ENCODE measurements at places on chromosomes 16 and 17.
A peak's percentile ranks its signal among the peaks of the same experiment; 100 is the strongest.

DNA sequence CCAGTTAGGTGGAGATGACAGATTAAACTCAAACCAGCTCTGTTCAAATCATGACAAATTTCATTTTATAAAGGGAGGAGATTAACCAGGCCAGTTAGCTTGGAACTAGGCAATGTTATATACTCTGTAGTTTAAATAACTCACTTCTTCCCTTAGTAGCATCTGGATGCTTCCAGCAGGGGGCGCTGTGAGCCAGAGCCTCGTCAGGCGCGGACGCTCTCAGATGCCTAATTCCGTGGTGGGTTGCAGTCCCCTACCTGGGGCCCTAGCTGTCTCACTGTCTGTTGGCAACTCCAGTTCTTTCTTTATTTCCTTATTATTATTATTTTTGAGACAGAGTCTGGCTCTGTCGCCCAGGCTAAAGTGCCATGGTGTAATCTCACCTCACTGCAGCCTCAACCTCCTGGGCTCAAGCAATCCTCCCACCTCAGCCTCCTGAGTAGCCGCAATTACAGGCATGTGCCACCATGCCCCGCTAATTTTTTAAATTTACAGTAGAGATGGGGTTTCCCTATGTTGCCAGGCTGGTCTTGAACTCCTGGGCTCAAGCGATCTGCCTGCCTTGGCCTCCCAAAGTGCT is 17.3 kb upstream of the WFDC1 start:
- DNase-seq = peak; percentile 47

DNA sequence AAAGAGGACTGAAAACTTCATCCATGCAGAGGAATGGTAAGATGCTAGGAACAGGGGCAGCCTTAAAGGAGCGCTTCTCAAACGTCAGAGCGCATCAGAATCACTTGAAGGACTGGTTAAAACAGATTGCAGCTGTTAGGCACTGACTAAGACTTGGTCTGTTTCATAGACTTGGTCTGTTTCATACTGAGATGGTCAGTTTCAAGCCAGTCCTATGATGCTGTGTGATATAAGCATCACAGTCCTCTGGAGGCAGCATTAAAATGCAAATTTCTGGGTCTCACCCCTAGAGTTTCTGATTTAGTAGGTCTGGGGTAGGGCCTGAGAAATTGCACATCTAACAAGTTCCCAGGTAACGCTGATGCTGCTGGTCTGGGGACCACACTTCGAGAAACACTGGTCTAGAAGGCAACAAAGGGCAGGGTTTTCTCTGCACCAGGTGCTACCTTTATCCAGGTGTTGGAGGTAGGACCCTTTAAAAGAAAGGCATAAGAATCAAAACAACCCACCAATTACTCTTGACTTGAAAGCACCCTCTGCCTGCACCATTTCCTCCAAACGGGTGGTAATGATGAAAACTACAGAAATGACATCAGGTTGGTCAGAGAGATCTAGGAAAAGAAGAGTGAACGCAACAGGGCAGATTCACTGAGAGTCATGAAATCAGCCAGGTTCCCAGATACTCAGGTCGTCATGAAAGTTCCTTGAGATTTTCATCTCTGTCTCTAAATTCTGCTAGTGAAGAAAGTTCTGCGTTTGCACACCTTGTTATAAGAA is 95.0 kb upstream of the RCVRN start:
- DNase-seq = no peak

- no peak for DNase-seq
Observed at GRCh38 chr16:46808997-46809396, 22.0 kb downstream of the C16orf87 start.

DNA sequence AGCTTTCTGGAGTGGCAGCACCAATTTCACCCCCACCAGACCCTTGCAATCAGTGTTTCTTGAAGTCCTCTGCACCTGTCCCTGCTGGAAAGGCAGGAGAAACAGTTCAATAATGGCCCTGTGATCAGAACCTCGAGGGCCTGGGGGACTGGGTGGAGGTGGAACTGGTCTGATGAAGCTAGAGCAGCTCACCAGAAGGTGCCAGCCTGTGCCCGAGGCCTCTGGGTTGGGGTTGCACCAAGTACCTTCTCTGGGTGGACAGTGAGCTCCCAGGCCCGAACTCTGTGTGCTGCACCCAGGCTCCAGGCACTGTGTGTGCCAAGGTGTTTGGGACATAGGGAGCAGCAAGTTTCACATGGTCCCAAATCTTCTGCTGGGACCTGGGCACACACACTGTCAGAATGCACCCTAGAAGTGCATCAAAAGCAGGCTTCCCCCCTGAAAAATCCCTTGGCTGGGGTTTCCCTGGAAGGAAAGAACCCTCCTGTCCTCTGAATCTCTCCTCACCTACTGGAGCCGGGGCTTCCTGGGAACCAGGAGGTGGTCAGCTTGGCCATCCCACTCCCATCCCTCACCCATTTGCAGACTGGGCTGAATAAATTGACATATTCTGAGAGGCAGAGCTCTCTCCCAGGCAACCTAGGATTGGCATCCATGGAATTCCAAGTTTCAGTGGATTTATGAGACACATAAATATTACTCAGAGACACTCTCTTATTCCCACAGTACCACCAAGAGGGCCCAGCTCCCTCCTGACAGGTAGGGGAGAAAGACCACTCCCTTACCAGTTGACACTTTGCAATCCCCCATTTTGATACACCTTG is 17.4 kb downstream of the CD300LG start:
- no peak for DNase-seq

GRCh38 chr16:88739977-88740726 is 33.8 kb downstream of the CTU2 start:
- no peak for DNase-seq

DNA sequence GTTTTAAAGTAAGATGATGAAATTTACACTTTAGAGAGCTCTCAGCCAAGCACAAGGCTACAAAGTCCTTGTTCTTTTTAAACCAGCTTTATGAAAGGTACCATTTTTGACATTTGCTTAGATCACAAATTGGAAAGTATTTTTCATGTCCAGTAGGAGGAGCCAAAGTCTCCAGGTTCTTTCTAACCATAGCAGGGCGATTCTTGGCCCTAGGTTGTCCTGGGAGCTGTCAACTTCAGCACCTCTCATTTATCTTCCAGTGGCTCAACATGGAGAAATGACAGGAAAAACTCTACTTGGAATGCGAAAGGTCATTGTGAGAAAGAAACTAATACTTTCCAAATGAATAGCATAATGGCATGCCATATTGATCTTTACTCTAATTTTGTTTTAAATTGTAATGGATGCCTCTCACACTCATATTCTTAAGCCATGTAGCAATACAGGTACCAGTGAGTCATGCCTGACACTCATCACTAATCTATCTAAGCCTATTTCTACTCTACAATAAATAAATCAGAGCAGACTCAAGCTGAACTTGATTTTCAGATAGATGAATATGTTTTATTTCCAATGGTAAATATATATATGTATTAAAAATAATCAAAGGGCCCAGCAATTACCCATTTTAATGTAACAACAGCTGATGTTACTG is 919.1 kb upstream of the EEF2KMT start:
- DNase-seq = no peak

DNA sequence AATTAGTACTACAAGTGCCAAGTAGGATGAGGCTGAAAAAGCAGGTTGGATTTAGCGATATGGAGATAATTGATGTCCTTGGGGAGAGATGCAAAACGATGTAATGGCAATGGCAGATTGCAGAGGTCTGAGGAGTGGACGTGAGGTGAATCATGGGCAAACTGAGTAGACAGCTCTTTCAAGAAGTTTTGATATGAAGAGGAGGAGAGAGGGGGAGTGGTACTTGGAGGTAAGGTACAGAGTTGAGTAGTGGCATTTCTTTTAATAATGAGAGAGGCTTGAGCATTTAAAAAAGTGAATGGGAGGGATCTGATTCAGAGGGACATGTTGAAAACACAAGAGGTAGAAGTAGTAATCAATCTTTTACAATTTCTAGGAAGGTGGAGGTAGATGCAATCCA is 17.7 kb upstream of the VPS4A start:
- no peak for DNase-seq

DNA sequence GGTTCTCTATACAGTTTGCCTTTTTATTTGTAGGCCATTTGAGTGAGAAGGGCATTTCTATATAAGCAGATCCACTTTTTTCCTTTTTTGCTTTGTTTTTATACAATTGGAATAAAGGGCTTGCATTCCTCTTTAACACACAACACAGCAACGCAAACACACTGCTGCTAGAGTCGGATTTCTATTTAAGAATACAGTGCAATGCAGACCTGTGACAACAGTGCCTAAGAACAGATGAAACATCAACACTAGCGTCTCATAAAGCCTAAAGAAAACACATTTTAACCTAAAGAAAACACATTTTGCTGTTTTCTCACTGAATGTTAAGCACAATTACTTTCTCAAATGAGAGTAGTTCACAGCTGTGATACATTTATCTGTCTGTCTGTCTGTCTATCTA is 1141.1 kb downstream of the CDH11 start:
- DNase-seq = no peak

DNA sequence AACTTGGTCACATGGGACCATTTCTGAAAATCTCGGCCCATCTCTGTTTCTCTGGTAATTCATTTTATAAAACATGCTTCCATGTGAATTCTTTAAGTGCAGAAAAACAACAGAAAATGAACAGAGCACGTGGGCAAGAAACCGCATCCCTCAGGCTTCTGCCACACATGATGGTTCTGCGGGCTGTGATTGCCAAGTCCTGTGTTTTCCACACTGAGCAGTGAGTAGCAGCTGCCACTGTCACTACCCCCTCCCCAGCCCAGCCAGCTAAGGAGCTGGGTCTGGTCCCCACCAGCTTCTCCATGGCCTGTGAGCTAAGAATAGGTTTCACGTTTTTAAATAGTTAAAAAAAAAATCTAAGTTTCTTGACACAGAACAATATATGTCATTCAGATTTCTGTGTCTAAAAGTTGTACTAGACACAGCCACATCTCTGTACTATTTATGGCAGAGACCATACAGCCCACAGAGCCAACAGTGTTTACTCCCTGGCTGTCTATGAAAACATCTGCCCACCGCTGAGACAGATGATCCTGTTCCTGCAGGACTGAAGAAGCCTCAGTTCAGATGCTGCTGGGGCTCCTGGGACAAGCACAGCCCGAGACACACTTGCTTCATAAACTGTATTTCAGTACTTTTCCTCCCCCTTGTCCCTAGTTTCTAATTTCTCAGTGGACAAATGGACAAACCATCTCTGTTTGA is 41.5 kb downstream of the USP22 start:
- DNase-seq = no peak

- no peak for DNase-seq
Observed at GRCh38 chr16:68496689-68497088, 42.4 kb upstream of the ZFP90 start.

DNA sequence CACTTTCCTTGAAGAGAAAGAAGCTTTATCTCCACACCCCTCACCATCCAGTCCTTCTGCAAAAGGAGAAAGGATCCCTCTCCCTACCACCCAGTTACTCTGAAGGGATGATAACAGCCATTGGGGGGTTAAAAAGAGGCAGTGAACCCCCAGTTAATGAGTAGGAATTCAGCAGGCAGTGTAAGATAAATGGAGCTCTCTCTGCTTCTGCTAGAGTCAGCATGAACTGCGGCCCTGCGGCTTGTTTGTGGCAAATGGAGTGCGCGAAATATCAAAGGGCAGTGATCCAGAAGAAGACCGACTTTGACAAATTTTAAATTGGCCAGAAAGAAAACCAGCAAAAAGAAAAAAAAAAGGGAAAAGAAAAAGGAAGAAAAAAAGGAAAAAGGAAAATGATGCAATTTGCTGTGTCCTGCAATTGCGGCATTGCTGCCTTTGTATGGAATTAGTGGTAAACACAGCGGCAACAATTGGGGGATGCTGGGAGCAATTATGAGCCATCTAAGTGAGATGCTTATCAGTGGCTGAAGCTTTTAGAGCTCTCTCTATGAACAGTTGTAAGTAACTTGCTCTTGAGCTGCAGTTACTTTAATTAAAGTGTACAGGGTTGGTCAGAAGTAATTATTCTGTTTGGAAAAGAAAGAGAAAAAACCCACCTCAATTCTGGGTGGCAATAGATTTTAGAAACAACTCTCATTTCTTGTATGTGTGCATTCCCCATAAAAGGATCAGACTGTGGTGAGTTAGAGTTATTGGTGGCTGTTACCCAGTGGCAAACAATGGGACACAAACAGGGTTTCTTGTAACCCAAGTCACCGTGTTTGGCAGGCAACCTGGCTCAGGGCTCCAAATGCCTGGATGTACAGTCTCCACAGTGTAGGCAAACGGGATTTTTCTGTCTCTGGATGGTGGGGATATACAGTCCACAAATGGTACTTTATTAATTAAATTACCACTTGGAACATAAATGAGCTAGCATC is 161.3 kb downstream of the AATF start:
- DNase-seq = no peak

- peak; percentile 7 for DNase-seq
Observed at GRCh38 chr17:65345261-65346005, 208.3 kb downstream of the RGS9 start.

DNA sequence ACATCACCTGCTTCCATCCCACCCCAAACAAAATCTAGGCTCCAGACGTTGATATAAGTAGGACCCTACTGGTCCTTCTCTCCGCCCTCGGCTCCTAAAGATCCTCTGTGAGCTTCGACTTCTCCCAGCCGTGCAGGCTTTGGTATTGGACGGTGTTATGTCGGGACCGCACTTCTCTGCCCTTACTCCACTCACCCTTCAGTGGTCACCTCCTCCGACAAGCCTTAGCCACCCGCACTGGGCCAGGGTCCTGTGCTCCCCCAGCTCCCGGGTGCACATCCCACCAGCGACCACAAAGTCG is 1.6 kb downstream of the PSMB10 start:
- no peak for DNase-seq

- no peak for DNase-seq
Observed at GRCh38 chr17:61449707-61450640, 2.2 kb upstream of the TBX4 start.

DNA sequence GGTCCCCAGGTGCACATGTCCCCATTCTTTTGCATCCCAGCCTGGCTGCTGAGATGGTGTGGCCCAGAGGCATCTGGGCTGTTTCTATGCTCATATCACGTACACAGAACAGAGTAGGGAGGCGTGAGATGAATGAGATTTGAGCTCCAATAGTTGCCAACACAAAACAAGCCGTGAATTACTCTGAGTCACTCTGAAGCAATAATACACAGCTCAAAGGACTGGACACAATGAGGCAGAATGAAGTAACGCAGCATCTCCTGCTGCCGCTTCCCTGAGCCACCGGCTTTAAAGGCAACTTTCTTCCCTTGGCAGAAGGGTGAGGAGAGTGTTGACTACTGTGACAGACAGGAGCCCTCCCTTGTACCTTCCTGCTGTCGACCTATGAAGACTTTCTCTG is 33.9 kb upstream of the CLEC18B start:
- DNase-seq = no peak

DNA sequence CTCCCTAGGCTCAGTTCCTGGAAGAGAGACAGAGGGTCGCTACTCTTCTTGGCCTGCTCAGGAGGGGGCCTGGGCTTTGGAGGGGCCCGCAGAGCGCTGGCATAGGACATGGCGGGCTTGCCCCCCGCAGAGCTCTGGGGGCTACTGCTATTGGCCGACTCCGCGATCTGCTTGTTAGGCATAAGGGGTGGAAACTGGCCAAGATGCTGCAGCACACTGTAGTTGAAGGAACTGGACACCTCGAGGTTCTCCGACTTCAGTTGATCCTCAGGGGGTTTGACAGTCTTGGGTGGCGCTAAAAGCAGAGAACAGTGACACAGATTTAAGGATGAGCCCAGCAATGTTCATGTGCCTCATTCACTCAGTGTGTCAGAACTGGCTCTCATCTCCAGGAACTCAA is 33.9 kb downstream of the CACNG1 start:
- no peak for DNase-seq

All from EL (cell line).